Esophagus muscularis mucosa (tissue), 4 donors: ENCODE measurements at places on chromosomes 12 and 14.
A peak's percentile ranks its signal among the peaks of the same experiment; 100 is the strongest.

DNA sequence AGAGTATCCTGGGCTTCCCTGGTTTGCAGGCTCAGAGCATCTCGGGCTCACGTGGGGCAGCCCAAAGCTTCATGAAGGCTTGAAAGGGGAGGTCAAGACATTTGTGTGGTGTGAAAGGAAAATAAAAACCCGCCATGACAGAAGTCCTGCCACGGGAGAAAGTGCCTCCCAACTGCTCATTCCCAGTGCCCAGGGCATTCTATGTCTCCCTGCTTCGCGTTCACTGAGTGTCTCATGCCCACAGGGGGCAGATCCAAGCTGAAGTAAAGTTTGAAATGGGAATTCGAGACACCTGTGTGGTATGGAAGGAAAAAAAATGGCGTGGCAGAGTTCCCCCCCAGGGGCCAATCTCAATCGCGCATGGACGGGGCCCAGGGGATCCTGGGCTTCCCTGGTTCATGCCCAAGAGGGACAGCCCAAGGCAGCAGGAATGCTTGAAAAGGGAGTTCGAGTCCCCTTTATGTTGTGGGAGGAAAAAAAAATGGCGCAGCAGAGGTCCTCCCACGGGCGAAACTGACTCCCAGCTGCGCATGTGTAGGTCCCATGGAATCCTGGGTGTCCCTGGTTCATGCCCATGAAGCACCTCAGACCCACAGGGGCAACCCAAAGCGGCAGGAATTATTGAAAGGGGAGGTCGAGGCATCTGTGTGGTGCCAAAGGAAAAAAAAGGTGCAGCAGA lies 576.7 kb downstream of the ALG10 start:
- DNase-seq: peak; percentile 81

DNA sequence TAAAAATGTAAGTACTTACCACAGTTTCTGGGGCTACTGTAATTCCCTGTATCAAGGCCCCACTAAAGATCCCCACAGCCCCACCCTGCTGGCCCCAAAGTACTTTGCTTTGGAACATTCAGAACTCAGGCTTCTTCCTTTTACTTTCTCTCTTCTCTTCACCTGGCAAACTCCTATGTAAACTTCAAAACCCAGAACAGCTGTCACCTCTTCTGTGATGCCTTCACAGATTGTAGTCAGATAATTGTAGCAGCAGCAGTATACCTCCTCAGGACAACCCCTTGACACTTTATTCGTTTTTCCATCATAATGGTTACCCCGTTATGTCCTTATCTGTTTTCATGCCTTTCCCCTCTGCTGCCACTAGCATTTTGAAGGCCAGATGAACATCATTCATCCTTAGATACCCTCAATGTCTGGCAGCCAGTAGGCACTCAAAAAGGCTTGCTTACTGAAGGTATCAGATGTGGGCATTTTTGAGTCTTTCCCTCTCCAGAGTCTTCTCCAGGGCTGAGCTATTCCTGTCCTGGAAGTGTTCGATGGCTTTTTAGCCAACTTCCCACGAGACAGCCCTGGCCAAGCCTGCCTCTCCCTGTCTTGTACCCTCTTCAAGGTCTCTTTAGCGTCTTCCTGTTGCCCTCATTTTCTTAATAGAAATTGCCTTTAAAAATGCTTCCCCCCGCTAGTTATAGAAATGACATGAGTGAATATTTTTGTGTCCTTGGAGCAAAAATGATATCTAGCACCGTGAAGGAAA lies 7.4 kb downstream of the PLBD2 start:
- DNase-seq: no peak

- DNase-seq: no peak
These were observed 92.7 kb upstream of the DNM1L start for GRCh38 chr12:32586390-32586789.

GRCh38 chr12:116392061-116392460 lies 114.6 kb upstream of the MED13L start:
- DNase-seq: no peak

- no peak for DNase-seq
These were observed 290.3 kb downstream of the ADAMTS20 start for GRCh38 chr12:43261701-43262100.

- DNase-seq: no peak
These were observed 52.1 kb downstream of the KICS2 start for GRCh38 chr12:64170024-64170423.

GRCh38 chr12:42933461-42934081 lies 344.0 kb upstream of the PRICKLE1 start:
- no peak for DNase-seq

GRCh38 chr12:32230613-32230993 lies 124.0 kb downstream of the BICD1 start:
- DNase-seq: peak; percentile 72

DNA sequence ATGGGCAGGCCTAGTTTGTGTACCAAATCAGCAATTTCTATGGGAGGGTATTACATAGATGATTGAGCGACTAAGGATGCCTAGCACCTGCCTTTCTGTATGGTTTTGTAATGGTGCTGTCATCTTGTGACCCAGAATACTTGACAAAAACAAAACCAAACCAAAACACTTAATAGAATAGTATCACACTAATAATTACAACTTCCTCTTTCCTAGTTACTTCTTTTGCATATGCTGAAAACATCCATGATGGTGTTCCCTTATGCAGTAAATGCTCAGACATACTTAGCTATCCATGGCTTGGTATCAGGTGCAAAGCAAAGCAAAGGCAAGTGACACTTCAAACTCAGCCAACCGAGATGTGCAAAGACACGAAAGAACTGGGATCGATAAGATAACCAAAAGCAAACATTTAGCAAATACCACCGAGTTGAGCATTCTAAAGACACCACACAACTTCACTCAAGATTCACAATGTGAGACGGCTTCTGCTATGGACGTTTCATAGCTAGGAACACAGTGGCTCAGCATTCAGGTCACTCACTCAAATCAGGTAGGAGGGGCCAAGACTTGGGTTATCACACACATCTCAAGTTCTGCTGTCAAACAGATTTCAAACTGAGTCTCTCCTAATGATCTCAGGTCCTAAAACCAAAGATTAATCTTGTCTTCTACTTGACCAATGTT lies 24.3 kb downstream of the PPP1CC start:
- DNase-seq: no peak

DNA sequence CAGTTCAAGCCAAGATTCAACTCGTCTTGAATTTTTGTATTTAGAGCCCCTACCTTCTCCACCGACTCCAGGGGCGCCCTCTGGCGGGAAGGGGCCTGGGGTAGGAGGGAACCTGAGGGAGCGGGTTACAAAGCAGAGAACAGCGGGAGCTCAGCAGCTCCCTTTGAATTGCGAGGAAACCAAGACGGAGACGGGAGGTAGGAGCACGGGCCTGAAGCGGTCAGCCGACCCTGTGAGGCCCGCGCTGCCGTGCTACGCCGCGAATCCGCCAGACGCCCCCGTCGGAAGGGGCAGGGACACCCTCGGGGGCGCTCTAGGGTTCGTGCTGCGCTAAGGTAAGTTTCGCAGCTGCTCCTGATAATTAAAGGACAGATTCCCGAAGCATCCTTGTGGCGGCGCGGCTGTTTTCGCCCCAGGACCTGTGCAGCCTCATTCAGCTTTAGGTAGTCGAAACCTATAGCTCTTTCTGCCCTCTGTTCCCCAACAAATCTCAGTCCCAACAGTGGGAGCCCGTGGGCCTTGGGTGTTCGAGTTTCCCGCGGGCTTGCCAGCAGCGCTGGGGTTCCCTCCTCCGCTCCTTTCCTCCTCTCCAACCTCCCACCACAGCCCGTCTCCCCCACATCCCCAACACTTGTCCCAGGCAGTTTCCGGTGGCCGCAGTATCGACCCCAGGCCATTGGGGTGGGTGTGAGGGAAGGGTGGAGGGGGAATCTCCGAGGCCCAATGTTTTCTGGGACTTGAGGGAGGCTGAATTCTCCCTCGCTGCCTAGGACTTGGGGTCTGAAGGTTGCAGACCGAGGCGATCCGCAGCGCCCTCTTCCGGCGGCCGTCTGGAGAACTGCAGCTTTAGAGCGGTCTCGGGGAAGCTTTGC lies 5.1 kb upstream of the NKX2-1 start:
- DNase-seq: peak; percentile 89

DNA sequence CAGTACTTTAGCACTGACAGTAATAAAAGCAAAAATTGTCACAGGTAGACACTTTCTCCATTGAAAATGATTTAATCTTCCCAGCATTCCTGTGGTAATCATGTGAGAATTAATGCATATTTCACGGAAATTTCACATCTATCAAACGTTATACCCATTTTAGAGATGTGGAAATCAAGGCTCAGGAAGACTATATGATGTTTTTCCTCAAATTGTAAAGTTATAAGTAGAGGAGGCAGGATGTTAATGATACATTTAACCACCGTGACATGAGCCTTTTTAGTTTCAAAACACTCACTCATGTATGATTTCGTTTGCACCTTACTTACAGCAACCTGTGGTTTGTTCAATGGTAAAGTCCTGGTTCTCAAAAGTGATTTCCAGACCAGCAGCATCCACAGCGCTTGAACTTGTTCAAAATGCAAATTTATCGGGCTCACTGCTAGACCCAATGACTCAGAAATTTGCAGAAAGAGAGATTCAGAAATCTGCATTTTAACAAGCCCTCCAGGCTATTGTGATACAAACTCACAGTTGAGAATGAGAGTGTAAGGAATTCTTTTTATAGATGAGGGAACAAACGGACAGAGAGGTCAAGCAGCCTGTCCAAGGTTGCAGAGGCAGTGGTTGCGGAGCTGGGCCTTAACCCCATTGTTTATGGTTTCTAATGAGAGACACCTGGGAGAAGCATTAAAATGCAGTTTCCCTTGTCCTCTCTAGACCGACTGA lies 654.8 kb upstream of the TBX3 start:
- DNase-seq: no peak

GRCh38 chr14:57380935-57381334 lies 9.5 kb upstream of the NAA30 start:
- DNase-seq: no peak

DNA sequence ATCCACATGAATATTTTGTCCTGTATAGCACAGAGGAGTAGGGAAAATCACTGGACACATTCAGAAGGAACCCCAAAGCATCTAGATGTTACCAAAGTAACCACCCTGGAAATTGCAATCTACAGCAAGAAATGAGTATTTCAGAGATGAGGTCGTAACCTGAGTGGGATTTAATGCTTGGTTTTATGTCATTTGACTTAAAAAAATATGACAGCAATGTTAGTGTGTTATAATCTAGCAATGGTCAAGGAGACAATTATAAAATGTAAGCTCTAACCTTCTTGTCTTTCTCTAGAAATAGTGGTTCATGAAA lies 256.6 kb downstream of the NAV3 start:
- no peak for DNase-seq

DNA sequence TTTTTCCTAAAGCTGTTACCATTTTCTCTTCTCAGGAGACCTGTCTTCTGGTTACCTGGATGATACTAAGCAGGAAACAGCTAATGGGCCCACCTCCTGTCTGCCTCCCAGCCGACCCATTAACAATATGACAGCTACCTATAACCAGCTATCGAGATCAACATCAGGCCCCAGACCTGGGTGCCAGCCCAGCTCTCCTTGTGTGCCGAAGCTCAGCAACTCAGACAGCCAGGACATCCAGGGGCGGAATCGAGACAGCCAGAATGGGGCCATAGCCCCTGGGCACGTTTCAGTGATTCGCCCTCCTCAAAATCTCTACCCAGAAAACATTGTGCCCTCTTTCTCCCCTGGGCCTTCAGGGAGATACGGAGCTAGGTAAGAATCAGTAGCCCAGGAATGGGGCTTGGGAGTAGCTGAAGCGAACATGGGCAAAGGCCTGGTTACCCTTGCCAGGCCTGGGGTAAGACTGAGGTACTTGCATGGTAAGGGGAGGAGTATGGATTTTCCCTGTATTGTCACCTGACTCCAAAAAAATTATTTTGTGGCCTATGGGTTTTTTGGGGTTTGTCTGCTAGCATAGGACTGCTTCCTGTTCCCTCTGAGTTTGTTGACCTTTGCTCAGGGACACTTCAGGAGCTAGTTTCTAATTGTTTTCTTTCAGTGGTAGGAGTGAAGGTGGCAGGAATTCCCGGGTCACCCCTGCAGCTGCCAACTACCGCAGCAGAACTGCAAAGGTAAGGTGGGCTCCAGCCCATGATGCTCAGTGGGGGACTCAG lies 26.6 kb downstream of the TRAFD1 start:
- DNase-seq: peak; percentile 37

DNA sequence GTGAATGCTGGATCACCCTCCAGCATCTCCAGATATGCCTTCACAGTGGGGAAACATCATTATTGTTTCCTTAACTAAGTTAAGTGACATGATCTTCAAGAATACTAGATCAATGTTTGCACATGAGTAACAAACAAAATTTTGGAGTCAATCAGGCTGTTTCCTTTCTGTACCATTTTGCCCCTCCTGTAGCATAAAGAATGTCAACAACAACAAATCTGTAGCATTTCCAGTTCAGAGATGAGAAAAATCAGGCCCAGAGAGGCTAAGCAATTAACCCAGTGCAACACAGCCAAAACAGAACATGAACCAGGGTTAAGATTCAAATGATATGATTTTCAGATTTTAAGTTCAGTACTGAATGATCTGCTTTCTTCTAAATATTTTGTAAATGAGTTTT lies 31.7 kb downstream of the SRRM4 start:
- no peak for DNase-seq

- DNase-seq: no peak
These were observed 105.3 kb upstream of the AMN1 start for GRCh38 chr12:31834150-31834549.

- peak; percentile 93 for DNase-seq
These were observed 63.9 kb downstream of the KLHL28 start for GRCh38 chr14:44897845-44898151.

GRCh38 chr12:20628226-20628787 lies 66.8 kb upstream of the SLCO1C1 start:
- no peak for DNase-seq

- no peak for DNase-seq
These were observed 124.1 kb downstream of the SSPN start for GRCh38 chr12:26319511-26319910.

DNA sequence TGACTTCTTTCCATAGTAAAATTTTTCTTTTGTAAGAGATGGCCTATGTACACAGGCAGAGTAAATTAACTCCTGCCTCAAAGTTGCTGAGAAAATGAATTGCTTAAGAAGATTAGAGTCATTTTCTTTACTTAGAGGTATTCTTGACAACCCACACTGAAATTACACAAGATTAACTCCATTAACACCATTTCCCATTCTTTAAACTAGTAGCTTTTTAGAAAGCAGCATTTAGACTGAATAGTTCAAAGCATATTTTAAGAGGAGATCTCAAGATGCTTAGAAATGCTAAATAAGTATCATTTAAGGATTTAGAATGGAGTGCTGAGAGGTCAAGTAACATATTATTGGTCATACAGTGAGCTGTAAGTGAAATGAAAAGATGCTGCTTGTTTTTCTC lies 35.5 kb downstream of the PUS7L start:
- no peak for DNase-seq

- DNase-seq: no peak
These were observed 316.8 kb downstream of the PAWR start for GRCh38 chr12:79373896-79374499.

GRCh38 chr12:49253033-49253623 lies 11.8 kb upstream of the TUBA1C start:
- no peak for DNase-seq

DNA sequence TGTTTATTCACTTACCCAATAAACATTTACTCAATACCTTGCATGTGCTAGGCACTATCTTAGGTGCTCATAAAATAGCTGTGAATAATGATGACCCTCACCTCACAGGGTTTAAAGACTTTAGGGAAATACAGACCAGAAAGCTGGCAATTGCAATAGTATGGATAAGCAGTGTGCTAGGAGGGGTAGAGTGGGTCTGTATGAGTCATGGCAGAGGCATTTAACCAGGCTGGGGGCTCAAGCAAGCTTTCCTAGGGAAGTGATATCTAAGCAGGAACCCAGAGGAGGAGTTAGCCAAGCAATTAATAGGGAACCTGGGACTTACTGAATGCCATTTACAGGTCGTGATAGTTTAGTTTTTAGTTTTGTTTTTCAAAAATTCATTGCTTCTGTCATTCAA lies 123.9 kb upstream of the CCDC198 start:
- DNase-seq: no peak
